ENCODE measurements at places on chromosomes 1 and 21. TPM values are rescaled to one million over a fixed set of nuclear protein-coding genes. Genes with fewer than 3 reads are reported as not detected.

DNA sequence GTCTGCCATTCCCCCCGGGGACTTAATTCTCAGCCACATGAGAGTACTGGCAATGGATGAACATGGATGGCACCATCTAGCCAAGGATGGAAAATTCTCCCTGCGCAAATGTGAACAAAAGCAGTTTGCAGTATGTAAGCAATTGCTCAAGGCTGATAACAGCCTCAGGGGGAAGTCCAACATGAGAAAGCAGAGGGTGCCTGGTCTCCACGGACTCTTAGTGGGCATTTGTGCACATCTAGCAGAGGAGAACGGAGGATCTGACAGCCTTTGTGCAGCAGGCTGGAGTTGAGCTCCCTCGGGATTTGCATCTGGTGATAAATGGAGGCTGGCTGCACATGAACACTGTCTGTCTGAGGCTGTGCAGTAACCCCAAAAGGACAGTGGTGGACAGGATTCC lies 13.9 kb upstream of the OLIG1 start:
- H3K4me3 ChIP-seq, result no peak overlapping the region
- DNase-seq, result no peak
- no peaks in the 10 kb centered on the region for H3K36me3 ChIP-seq
- H3K27me3 ChIP-seq, result peaks cover 63% of the 10 kb centered on the region

DNA sequence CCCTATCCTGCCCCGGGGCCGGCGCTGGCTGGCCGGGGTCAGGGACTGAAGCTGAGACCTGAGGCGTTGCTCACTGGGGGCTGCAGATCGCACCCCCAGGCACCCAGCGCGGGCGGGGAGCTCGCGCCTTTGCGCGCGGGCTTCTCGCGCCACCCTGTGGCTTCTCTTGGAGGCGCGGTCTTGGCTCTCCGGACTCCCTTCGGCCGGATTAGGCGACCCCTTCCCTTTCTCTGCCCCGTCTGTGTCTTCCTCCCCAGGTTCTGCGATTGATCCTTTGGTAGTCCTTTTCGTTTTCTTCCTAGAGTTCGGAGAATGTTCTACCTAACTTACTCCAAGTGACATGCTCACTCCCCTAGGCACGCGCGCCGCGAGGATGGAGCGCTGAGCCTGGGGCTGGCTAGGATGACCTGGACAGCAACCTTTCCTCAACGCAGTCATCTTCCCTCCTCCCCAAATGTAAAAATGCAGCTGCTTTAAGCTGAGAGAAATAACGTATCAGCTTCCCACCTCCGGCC lies 495 bp upstream of the NTRK1 start:
- DNase-seq, result no peak
- peaks cover 58% of the 10 kb centered on the region for H3K27me3 ChIP-seq
- H3K27ac ChIP-seq, result no peak overlapping the region
- H3K4me1 ChIP-seq, result peaks cover 12% of the 10 kb centered on the region
- H3K36me3 ChIP-seq, result no peaks in the 10 kb centered on the region
- peak overlapping the region; percentile 40 for H3K4me3 ChIP-seq

- DNase-seq, result no peak
- no peaks in the 10 kb centered on the region for H3K4me1 ChIP-seq
- H3K27ac ChIP-seq, result no peak overlapping the region
Observed at GRCh38 chr1:154748405-154748775, 121.7 kb downstream of the KCNN3 start.

DNA sequence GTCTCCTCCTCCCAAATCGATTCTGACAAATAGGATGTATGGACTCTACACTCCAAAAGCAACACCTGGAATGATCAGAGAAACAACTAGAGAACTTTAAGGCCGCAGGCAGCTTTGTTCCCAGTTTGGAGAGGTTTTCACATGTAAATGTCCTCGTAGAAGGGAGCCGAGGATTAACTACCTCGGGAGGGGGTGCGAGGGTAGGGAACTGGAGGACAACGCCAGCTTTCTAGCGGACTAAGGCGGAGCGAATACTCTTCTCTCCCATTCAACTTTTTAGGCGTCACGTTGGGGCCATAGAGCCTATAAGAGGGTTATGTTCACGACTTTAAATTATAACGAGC lies 1.2 kb downstream of the SCAF4 start:
- H3K27me3 ChIP-seq, result no peaks in the 10 kb centered on the region
- peak overlapping the region; percentile 82 for H3K4me3 ChIP-seq
- no peak for DNase-seq
- no peak overlapping the region for H3K27ac ChIP-seq
- H3K36me3 ChIP-seq, result no peaks in the 10 kb centered on the region
- peaks cover 21% of the 10 kb centered on the region for H3K4me1 ChIP-seq

- H3K4me1 ChIP-seq, result peaks cover 11% of the 10 kb centered on the region
- DNase-seq, result peak; percentile 49
- no peak overlapping the region for H3K4me3 ChIP-seq
- no peaks in the 10 kb centered on the region for H3K27me3 ChIP-seq
- peak overlapping the region; percentile 23 for H3K27ac ChIP-seq
Observed at GRCh38 chr21:41477641-41478318, 30.2 kb downstream of the TMPRSS2 start.

- H3K27me3 ChIP-seq, result no peaks in the 10 kb centered on the region
- no peak for DNase-seq
- no peak overlapping the region for H3K27ac ChIP-seq
- H3K36me3 ChIP-seq, result no peaks in the 10 kb centered on the region
Observed at GRCh38 chr1:107894605-107895004, 70.4 kb downstream of the VAV3 start.

DNA sequence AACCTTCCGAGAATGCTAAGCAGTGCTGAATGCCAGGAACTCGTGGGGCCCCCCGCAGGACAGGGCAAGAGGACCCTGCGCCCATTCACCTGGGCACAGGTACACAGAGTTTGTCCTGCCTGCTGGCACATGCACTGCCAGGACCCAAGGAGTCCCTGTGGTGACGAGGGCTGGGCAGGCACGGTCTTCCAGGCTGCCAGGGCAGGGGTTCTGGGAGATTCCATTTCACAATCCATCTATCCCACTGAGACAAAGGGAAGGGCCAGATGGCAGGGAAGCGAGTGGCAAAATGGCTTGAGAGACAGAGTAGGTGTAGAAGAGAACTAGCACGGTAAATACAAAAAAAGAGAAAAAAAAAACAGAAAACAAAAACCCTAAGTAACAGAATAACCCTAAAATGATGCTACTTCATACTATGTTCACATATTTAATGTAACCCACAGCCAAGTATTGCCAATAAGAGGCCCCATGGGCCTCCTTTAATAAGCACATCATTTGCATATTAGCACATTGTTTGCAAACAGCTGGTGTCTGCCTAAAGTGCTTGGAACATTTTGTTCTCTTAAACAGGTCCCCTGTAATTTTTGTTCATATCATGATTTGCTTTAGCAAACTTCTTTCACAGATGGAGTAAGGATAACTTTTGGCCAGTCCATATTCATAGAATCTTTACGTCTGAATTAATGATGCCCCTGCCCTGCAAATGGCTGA lies 83.8 kb downstream of the STUM start:
- no peaks in the 10 kb centered on the region for H3K36me3 ChIP-seq
- no peaks in the 10 kb centered on the region for H3K27me3 ChIP-seq
- no peak overlapping the region for H3K4me3 ChIP-seq
- peaks cover 22% of the 10 kb centered on the region for H3K4me1 ChIP-seq
- DNase-seq, result no peak

DNA sequence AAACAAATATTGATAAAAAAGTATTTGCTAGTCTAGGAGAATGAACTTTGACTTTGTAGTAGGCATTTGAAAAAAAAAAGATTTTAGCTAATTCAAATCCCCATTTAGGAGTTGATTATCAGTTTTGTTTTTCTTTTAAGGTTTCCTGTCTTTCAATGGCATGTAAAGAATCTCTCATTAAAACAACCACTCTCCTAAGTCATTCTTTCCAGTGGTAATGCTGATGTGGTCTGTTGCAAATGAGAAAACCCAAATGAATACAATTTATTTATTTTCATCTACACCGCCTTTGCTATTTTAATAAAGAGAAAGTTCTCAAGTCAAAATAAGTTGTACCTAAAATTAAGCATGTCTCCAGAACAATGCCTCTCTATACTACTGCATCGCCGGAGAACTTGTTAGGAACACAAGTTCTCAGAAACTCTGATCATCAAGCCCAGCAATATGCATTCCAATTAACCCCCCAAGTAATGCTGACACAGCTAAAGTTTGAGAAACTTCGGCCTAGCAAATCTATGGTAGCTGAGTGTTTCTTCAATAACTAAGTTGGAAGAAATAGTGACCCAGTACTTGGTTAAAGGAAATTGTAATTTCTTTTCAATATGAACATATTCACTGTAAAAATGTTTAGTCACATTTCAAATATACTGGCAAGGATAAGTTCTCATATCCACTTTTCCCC lies 255.1 kb downstream of the PTPRC start:
- no peaks in the 10 kb centered on the region for H3K27me3 ChIP-seq
- H3K4me1 ChIP-seq, result peaks cover 14% of the 10 kb centered on the region
- H3K4me3 ChIP-seq, result no peak overlapping the region
- no peak for DNase-seq

GRCh38 chr1:214707306-214708087 lies 104.5 kb downstream of the CENPF start:
- no peaks in the 10 kb centered on the region for H3K27me3 ChIP-seq
- no peak overlapping the region for H3K27ac ChIP-seq
- no peaks in the 10 kb centered on the region for H3K4me1 ChIP-seq
- DNase-seq, result no peak
- no peaks in the 10 kb centered on the region for H3K36me3 ChIP-seq
- no peak overlapping the region for H3K4me3 ChIP-seq

DNA sequence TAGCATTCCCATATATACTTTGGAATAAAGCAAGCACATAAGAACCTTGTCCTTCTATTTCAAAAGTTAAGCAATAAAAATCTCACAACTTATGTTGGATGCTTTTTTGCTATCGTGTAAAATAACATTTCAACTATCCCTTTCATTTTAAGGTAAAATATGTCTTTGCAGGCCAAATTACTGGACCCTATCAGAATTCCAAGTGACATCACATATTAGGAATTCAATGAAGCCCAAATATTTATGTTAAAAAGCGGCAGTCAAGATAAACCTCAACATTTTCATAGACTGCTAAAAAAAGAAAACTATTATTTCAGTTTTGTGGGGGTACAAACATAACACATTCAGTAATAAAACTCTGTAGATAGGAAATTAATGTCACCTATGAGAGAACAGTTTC lies 252.0 kb downstream of the KCTD3 start:
- no peak overlapping the region for H3K4me3 ChIP-seq
- no peaks in the 10 kb centered on the region for H3K36me3 ChIP-seq
- DNase-seq, result no peak
- H3K4me1 ChIP-seq, result no peaks in the 10 kb centered on the region
- H3K27me3 ChIP-seq, result no peaks in the 10 kb centered on the region

DNA sequence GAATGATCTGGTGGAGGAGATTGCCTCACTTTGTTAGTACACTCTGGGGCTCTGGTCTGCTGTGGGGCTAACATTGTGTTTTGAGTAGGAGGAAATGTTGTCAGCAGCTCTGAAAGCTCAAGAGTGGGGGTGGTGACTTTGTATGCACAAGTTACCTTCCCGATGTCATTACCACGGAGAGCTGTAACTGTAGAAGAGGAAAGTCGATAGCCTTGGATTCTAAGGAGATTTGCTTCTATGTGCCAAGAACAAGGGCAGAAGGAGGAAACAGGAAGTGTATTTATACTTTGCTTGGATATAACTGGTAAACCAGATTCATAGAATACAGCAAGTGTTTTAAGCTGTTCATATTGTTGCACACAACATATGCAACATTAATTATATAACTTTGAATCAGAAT lies 196.1 kb downstream of the AMY1C start:
- H3K27ac ChIP-seq, result no peak overlapping the region
- H3K27me3 ChIP-seq, result no peaks in the 10 kb centered on the region
- no peaks in the 10 kb centered on the region for H3K36me3 ChIP-seq

- no peak overlapping the region for H3K27ac ChIP-seq
- H3K36me3 ChIP-seq, result peaks cover 12% of the 10 kb centered on the region
- no peaks in the 10 kb centered on the region for H3K27me3 ChIP-seq
- no peak for DNase-seq
- no peak overlapping the region for H3K4me3 ChIP-seq
Observed at GRCh38 chr1:220182656-220183055, 88.7 kb downstream of the IARS2 start.

DNA sequence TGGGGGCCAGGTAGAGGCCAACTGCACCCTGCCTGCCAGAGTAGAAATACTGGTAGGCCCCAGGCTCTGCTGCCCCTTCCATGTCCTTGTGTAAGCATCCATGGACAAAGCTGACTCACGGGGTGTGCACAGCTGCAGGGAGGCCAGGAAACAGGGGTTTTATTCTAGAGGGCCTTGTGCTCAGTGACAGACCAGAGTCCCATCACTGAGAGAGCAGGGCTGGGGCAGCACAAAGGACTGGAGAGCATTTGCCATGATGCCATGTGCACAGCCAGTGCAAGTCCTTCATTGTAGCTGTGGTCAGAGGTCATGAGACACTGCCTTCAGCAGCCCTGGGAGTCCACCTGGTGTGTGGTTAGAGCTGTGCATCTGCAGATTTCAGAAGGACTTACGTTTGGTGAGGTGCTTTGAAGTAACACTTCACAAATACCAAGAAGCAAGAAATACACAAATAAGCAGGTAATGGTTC lies 8.1 kb downstream of the ARF1 start:
- no peaks in the 10 kb centered on the region for H3K27me3 ChIP-seq
- no peak overlapping the region for H3K4me3 ChIP-seq
- no peak overlapping the region for H3K27ac ChIP-seq
- no peak for DNase-seq
- H3K36me3 ChIP-seq, result peaks cover 61% of the 10 kb centered on the region

- no peaks in the 10 kb centered on the region for H3K27me3 ChIP-seq
- no peak overlapping the region for H3K4me3 ChIP-seq
- no peaks in the 10 kb centered on the region for H3K36me3 ChIP-seq
Observed at GRCh38 chr1:229254910-229255541, 15.9 kb upstream of the RAB4A start.

DNA sequence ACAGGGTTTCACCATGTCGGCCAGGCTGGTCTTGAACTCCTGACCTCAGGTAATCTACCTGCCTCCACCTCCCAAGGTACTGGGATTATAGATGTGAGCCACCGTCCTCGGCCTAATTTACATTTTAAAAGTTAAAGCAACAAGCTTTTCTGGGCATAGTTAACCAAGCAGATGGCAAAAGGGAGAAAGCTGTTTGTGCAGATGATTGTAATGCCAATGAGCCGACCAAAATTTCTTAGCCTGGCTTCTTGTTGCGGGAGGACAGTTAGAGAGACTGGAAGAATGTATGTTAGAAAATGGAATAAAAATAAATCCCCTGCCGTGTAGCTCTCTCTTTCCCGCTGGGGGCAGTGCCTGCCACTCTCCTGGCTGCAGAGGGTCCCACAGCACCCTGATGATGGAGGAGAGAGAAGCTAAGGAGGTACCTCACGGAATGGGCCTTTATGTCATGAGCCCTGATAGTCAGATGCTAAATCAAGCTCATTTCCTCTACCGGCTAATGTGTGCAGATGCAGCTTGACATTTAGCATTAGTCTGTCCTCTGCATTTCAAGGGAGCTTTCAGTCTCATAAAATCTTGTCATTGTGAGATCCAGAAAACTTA lies 87.2 kb downstream of the HHAT start:
- H3K27ac ChIP-seq, result no peak overlapping the region
- H3K36me3 ChIP-seq, result no peaks in the 10 kb centered on the region
- H3K4me1 ChIP-seq, result no peaks in the 10 kb centered on the region
- H3K4me3 ChIP-seq, result no peak overlapping the region

EDN2 gene
- 0.48 TPM for total RNA-seq

ADGRB2 gene
- total RNA-seq, result 28.5 TPM

SPAG17 gene
- total RNA-seq, result not detected

GPR52 gene
- 0.55 TPM for total RNA-seq

KDF1 gene
- total RNA-seq, result 20.5 TPM

BSDC1 gene
- 74.0 TPM for total RNA-seq

SPRR2E gene
- not detected for total RNA-seq

PRAMEF2 gene
- not detected for total RNA-seq

NBPF4 gene
- 0.70 TPM for total RNA-seq
